Sciatic nerve (tissue), 2 donors: ENCODE measurements at places on chromosomes 5 and 9.

GRCh38 chr9:3441197-3441816 lies 84.5 kb downstream of the RFX3 start:
- no peak for DNase-seq

DNA sequence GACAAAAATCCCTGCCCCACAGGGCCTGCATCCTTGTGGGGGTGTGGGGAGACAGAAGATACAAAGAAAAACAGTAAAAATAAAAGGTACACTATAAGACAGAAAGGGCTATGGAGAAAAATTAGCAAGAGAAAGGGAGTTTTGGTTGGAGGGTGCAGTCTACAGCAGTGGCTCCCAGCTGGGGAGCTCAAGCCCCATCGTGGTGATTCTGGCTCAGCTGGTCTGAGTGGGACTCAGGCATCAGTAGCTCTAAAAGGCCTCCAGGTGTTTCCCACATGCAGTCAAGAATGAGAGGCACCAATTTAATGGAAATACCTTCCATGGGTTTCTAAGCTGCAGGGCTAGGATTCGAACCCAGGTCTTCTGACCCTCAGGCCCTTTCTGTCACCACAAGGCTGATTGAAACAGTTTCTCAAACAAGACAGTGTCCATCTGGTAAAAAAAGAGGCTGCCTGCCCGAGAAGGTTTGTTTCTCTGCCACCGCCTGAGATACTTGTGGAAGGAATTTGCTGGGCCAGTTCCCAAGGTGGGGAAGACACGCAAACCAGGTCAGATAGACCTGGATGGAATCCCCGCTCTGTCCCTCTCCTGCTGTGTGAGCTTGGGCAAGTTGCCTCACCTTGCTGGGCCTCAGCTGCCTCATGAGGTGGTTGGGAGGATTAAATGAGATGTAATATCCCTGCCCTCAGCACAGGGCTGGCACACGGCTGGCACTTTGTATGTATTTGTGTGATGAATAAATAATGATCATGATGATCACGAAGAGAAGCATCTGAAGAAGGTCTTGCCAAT lies 43.1 kb downstream of the COL27A1 start:
- no peak for DNase-seq

- no peak for DNase-seq
These were observed 398.2 kb downstream of the SLCO4C1 start for GRCh38 chr5:101897914-101898313.

- DNase-seq: no peak
These were observed 219.3 kb downstream of the CEMIP2 start for GRCh38 chr9:71549023-71549422.

DNA sequence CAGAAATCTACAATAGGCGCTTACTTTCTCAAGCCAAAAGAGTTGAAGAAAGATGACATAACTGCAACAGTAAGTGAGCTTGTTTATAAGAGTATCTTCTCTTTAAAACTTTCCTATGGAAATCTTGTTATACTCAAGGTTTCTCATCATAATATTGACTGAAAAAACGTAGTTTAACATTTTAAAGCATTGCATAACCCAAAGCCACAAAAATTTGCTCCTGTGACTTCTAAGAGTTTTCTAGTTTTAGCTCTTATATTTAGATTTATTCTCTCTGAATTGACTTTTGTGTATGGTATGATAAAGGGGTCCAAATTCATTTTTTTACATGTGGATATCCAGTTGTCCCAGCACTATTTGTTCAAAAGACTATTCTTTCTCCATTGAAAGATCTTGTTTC lies 15.2 kb downstream of the WDR36 start:
- no peak for DNase-seq

- DNase-seq: no peak
These were observed 211.7 kb downstream of the ENC1 start for GRCh38 chr5:74428876-74429275.

DNA sequence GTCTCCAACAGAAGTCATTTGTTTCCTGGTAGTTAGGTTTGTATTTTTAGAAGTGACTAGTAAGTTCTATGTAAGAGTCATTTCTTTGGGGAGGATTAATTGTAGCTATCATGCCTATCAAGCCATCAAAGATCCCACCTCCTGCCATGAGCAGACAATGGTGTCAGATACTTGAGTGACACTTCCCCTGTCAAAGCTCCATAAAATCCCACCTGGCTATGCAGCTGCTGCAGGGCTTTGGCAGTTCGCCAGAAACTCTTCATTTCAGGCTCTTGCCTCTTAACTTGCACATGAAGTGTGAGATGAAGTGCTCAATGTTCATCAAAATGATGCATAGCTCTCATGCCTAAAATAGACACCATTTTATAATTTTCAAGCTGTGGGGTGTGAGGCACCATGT lies 312.1 kb downstream of the CDH12 start:
- DNase-seq: no peak

GRCh38 chr5:35783551-35783950 lies 73.1 kb upstream of the IL7R start:
- DNase-seq: no peak

DNA sequence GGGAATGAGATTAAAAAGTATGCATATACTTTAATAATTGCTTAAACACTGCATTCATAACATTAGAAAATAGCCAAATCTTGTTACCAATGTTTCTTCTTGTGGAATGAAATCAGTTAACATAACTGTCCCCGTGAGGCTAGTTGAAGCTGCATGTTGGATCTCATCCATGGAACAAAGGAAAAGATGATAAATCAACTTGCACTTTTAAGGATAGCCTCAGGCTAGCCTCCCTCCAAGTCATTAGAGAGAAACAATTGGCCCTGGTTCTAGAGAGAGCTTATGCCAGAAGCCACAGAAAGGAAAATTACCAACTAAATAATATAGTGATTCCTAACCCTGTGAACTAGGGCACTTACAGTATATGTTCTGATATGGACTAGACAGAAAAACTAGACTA lies 66.9 kb downstream of the GRIN3A start:
- no peak for DNase-seq

DNA sequence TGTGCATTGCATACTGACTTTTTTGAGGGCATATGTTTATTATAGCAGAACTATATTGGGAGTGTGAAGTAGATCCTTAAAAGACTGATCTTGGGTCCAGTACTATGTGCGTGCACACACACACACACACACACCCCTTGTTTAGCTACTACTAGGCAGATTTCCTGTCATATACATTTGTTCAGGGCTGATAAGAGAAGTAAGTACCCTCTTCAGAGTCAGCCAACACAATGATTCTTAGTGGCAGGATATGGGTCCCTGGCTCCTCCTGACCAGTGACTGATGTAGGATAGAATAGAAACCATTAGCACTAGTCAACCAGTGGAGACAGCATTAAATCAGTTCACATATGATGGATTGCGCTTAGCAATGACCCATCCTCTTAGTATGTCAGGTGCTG lies 76.2 kb upstream of the MIER3 start:
- no peak for DNase-seq

DNA sequence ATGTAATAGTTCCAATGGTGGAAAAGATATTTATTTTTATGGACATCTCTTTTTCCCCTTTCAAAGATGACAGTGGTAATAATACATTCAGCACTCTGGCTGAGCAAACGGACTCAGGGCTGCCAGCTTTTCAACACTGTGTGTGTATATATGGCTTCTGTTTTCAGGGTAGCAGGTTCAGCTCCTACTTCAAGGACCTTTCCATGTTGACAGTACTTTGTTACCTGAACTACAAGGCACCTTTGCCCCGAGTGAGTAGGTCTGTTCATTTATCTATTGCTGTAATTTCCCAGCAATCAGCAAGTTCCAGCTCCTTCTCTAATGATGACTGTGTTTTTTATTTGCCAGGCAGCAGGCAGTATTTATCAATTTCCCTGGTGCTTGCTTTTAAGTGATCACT lies 387.4 kb upstream of the KIF2A start:
- DNase-seq: no peak

GRCh38 chr5:79056847-79057246 lies 12.6 kb downstream of the DMGDH start:
- DNase-seq: no peak

- no peak for DNase-seq
These were observed 35.1 kb downstream of the SLIT3 start for GRCh38 chr5:169265888-169266287.

DNA sequence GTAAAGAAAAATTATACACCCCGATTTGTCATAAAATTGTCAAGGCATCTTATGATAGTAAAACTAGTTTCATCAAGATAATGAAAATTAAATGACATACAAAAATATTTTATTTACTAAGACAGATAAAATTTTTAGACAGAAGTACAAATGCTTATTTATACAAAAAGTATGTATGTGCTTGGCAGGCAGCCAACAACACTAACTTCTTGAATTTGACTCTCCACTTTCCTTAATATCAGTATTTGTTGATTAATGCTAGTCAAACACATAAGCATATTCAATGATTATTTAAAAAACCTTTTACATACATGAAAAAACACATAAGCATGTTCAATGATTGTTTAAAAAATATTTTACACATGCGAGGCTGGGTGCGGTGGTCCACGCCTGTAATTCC lies 1079.9 kb upstream of the CDH6 start:
- no peak for DNase-seq
